ENCODE measurements at places on chromosomes 3 and 15. TPM values are rescaled to one million over a fixed set of nuclear protein-coding genes. Genes with fewer than 3 reads are reported as not detected.

WDR53 gene
- 9.0 TPM for polyA plus RNA-seq

C3orf20 gene
- not detected for polyA plus RNA-seq

NXPE3 gene
- polyA plus RNA-seq = 4.9 TPM

CTDSPL2 gene
- polyA plus RNA-seq = 4.2 TPM

BLM gene
- 1.1 TPM for polyA plus RNA-seq

CLDN18 gene
- polyA plus RNA-seq = not detected

THSD4 gene
- polyA plus RNA-seq = 9.4 TPM

PIGZ gene
- 1.4 TPM for polyA plus RNA-seq

DUOXA1 gene
- polyA plus RNA-seq = 0.52 TPM

SLC22A14 gene
- 0.75 TPM for polyA plus RNA-seq

TNFAIP8L3 gene
- polyA plus RNA-seq = 2.4 TPM

CNTN4 gene
- polyA plus RNA-seq = 2.2 TPM

CHRNB4 gene
- polyA plus RNA-seq = 0.32 TPM

SLC22A13 gene
- polyA plus RNA-seq = 9.9 TPM

IL17RE gene
- polyA plus RNA-seq = 7.5 TPM

ANKRD63 gene
- polyA plus RNA-seq = not detected

KBTBD8 gene
- polyA plus RNA-seq = 0.43 TPM

RLBP1 gene
- not detected for polyA plus RNA-seq

SLC28A2 gene
- 0.17 TPM for polyA plus RNA-seq

TIMP4 gene
- polyA plus RNA-seq = 2.4 TPM

ITIH1 gene
- polyA plus RNA-seq = not detected

ANKUB1 gene
- polyA plus RNA-seq = not detected

Measured in kidney (tissue), 22 donors.